ENCODE measurements at places on chromosomes 6 and 20.

GRCh38 chr6:106084106-106084988 is 1.8 kb upstream of the PRDM1 start:
- peak; percentile 87 for DNase-seq

- DNase-seq: no peak
These were observed 11.0 kb downstream of the ZBP1 start for GRCh38 chr20:57609086-57609841.

GRCh38 chr6:41504466-41505121 is 41.6 kb upstream of the FOXP4 start:
- no peak for DNase-seq

DNA sequence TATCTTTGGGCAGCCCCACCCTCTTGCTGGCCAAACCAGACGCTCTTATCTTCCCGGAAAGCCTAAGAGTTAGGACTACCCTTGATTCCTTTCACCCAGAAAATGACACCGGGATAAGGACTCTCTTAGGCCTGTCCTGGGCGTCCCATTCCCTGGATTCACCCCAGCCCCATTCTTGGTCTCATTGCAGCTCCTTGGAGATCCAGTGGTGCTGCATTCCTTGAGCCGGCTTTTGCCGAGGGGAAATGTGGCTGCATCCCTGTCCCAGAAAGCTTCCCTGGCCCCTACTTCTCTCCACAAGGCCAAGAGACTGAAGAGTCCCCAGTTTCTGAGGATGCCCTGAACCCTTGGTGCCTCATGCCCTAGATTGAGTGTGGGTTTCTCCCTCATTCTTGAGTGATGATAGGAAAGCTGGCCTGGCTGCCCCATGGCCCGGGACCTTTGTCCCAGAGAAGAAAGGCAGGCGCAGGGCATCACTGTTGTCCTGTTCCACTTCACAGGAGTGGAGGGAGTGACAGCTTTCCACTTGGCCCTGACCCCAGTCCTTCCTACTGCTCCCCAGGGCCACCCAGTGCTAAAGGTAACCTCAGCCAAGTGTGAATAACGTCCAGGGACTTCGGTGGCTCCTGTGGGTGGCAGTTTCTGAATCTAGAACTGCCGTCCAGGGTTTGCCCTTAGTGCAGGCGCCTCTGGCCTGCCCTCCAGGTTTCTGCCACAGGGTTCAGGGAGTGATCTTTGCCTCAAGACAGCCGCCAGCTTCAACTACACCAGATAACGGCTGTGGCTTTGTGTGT is 42.7 kb upstream of the MYL9 start:
- no peak for DNase-seq

DNA sequence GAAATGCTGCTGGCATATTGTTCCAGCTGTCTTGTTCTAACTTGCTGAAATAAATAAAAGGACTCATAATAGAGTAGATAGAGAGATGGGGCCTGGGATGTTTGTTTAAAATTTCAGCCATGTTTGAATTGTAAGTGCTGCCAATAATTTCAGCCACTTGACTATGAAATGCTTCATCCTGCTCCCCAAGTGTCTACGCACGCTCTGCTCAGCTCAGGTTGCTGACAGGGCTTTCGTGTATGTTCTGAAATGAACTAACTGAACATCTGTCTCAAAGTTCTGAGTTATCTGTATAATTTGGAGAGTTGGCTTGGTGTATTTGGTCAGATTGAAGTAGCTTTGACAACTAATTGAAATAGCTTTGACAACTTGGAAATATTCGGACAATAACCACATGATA is 387.8 kb downstream of the BMP2 start:
- no peak for DNase-seq

DNA sequence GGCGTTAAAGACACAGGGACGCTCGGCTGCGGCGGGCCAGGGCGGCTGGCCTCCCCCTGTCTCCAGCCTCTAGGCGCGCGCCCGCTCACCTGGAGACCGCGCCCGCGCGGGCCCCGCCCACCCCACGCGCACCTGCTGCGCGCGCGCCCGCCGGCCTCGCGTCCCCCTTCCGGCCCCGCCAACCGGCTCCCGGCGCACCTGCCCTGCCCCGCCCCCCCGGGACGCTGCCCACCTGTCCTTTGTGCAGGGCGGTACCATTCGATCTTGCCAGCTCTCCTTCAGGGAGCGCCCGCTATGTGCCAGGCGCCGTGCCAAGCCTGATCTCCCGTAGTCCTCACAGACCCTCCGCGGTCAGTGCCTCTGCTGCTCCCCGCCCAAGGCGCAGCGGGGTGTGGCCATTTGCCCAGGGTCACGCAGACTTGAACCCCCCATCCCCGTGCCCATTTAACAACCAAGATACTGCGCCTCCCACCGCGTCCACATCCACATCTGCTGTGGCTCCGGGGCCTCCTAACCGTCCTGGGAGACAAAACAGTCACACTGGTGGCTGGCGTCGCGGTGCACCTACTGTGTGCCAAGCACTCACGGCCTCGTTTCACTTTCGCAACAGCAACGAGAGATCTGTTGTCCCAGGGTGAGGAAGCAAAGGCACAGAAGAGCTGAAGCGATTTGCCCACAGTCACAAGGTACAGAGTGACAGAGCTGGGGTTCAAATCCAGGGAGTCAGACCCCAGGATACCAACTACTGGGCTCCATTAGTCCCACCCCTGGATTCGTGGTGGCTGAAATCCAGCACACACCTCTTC is 48.1 kb downstream of the NOL4L start:
- DNase-seq: peak; percentile 82

- no peak for DNase-seq
These were observed 254.9 kb downstream of the PRL start for GRCh38 chr6:22041797-22042480.

- no peak for DNase-seq
These were observed 207.5 kb downstream of the SMOC2 start for GRCh38 chr6:168648240-168649125.

- no peak for DNase-seq
These were observed 45.6 kb upstream of the FYN start for GRCh38 chr6:111918825-111919224.

DNA sequence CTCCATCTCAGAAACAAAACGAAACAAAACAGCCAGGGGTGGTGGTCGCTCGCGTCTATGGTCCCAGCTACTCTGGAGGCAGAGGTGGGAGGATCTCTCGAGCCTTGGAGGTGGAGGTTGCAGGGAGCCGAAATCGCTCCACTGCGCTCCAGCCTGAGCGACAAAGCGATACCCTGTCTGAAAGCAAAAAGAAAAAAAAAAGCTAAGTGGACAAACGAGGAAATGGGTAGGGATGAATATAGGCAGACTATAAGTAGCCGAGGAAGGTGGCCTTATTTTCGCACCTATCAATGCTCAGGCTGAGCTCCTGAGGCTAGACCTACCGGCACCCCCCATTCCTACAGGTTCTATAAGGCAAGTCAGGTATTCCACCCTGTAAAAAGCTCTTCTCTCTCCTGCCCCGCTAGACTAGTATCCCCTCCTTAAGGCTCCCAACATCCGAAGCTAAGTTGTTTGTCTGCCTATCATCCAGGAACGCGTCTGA is 650 bp upstream of the CASP8AP2 start:
- peak; percentile 23 for DNase-seq

DNA sequence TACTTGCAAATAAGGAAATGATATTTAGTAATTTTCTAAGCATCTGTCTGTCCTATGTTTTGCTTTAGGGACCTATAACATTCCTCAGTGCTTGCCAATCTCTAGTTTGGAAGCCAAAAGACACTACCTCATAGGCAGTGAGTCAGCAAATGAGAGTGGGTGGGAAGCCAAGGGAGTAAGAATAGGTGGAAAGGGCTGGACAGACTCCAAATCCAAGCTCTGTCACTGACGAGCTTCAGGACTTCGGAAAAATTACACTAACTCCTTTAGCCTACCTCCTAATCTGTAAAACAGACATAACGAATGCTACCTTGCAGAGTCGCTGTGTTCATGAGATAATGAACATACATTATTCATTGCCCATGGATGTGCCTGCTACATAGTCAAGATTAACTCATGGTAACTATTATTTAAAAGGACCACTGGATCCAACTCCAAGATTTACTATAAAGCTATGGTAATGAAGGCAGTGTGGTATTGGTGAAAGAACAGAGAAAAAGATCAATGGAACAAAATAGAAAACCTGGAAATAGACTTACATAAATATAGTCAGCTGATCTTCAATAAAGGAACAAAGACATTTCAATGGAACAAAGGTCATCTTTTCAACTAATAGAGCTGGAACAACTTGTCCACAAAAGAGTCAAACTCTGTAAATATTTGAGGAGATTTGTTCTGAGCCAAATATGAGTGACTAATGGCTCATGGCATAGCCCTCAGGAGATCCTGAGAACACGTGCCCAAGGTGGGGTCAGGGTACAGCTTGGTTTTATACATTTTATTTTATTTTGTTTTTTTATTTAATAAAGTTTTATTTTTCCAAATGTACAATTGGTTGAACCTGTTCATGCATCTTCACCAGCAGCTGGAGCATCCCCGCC is 64.1 kb downstream of the FAM50B start:
- no peak for DNase-seq

DNA sequence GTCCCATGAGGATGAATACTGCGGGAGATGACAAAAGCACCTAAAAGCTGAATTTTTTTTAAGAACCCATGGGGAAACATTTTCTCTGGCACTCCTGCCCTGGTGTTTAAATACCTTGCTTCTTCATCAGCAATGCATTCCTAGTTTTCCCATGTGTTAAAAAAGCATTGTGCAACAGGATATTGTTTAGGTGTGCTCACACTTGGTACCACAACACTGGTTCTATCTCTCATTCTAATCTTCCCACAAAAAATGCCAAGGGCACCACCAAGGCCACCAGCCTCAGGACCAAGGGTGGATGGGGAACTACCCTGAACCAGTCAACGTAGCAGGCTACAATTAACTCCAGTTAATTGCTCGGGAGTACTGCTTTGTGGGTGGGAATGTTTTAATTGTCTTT is 50.9 kb downstream of the ALDH5A1 start:
- no peak for DNase-seq

DNA sequence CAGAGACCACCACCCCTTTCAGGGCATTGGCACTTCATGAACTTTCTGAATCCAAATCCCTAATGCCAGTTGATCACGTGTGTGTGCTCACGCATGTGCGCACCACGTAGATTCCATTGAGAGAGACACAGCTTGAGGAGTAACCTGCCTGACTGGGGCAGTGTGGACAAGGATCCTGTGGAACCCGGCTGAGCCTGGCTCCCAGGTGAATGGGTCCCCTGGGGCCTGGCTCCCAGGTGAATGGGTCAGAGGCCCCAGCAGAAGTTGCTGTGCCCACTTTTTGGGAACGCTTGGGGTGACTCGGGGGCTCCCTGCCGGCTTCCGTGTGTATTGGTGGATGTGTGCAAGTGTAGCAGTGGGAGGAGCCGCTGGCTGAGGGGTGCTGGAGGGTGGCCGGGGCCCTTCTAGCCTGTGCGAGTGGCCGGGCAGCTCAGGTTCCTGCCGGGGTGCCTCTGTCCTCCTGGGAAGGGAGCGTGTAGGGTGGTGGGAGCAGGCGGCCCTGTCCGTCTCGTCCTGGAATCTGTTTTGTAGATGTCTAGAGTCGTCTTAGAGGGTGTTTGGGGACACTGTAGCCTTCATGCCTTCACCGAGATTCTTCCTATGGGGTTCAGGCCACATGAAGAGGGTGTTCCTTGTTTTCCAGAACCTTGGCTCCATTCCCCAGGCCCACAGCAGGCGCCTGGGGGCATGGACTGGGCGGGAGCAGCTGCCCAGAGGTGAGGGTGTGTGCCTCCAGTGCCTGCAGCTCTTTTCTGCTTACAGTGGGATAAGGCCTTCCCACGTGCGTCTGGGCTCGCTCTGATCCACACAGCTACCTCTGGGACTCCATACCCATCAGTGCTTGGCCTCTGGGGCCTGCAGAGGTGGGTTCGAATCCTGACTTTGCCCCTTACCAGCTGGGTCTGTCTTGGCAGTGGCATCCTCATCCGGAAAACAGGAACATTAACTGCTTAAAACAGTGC is 3.2 kb downstream of the RBM38 start:
- peak; percentile 6 for DNase-seq

- no peak for DNase-seq
These were observed 233.6 kb upstream of the SOX4 start for GRCh38 chr6:21359926-21360325.

DNA sequence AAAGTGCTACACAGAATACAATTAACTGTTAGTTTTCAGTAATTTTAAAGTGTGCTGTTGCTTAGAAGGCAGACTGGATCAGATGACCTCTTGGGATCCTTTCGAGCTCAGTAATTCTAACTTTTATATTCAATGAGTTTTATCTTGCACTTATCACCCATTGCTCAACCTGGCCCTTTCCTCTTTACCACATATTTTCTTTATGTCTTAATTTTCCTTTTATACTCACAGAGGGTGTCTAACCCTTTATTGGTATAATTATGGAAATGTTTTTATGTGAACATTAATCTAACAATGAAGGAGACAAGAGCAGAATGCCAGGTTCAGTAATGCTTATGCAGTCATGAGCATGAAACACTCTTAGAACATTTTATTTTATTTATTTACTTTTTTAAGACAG is 39.7 kb upstream of the CARMIL1 start:
- DNase-seq: no peak

DNA sequence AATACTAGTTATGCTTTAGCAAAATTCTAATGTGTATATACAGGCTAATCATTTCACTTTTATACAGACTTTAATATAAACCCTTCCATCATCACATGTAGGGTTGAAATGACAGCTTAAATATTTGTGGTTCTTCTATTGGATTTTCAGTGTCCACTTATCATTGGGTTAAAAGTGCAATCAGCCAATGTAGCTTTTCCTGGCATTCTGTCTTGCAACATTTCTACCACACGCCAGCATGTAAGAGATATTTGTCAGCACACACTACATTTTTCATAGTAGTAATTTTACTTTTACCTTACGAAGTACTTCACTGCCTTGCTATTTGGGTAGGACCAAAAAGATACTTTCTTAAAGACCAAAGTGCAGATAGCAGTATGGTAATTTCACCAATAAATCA is 252.0 kb downstream of the TBX18 start:
- no peak for DNase-seq

DNA sequence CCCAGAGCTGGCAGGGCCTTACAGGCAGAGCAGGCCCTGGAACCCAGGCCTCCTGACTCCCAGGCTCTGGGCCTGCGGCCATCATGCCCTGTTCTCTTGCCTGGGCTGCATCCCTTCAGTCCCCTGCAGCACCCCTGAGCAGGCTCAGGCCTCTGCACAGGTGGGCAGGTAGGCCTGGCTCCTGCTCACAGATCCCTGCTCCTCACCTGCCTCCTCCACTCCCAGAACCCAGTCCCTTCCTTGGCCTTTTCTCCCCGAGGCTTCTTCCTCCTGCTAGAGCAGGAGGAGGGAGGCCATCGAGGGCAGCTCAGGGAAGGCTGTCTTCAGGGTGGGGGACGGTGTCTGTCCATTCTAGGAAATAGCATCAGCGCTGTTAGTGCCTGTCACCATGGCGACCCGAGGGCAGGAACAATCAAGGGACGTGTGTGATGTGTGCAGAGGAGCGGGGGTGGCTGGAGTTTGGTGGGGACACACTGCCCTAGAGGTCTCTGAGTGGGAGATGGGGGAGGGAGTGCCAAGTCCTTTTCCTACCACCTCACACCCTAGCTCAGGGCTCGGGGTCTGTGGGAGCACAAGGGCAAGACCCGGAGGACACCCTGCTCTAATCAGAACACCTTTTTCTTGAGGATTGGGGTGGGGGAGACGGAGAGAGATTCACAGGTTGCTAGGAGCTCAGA is 26.6 kb downstream of the GLP1R start:
- DNase-seq: no peak

GRCh38 chr6:161554883-161555282 is 281.0 kb upstream of the AGPAT4 start:
- no peak for DNase-seq
